ENCODE measurements at places on chromosomes 5 and 9. TPM values are rescaled to one million over a fixed set of nuclear protein-coding genes. Genes with fewer than 3 reads are reported as not detected.

The CCDC171 gene
- total RNA-seq: 13.3 TPM

The MRPS2 gene
- 21.4 TPM for total RNA-seq

The FGD3 gene
- total RNA-seq: not detected

The PIP5K1B gene
- total RNA-seq: not detected

The HSPB3 gene
- not detected for total RNA-seq

The ESM1 gene
- total RNA-seq: 1.1 TPM

All from fibroblast of the aortic adventitia (primary cell).